Right renal cortex interstitium (tissue), 3 donors: ENCODE measurements at places on chromosomes 16 and 17. TPM values are rescaled to one million over a fixed set of nuclear protein-coding genes. Genes with fewer than 3 reads are reported as not detected.

GCGR gene
- polyA plus RNA-seq: 5.7 TPM

LPO gene
- 0.10 TPM for polyA plus RNA-seq

MPP2 gene
- 5.6 TPM for polyA plus RNA-seq

CDH13 gene
- 16.2 TPM for polyA plus RNA-seq

KRTAP4-5 gene
- not detected for polyA plus RNA-seq

ASPA gene
- 24.3 TPM for polyA plus RNA-seq

DNAAF8 gene
- polyA plus RNA-seq: 1.2 TPM

CIBAR2 gene
- polyA plus RNA-seq: 0.21 TPM

JUP gene
- polyA plus RNA-seq: 170 TPM

C16orf89 gene
- polyA plus RNA-seq: 4.9 TPM

NPIPA5 gene
- polyA plus RNA-seq: 0.87 TPM

SPATA22 gene
- polyA plus RNA-seq: 1.1 TPM

FOXO3B gene
- polyA plus RNA-seq: 5.4 TPM

TMEM100 gene
- polyA plus RNA-seq: 47.4 TPM

FBXO39 gene
- polyA plus RNA-seq: 0.14 TPM

KRT27 gene
- polyA plus RNA-seq: not detected

BCAS3 gene
- 27.6 TPM for polyA plus RNA-seq

TBX2 gene
- 58.3 TPM for polyA plus RNA-seq

STX1B gene
- polyA plus RNA-seq: 0.89 TPM

TPPP3 gene
- polyA plus RNA-seq: 62.9 TPM

TLCD1 gene
- polyA plus RNA-seq: 17.0 TPM

TEKT3 gene
- polyA plus RNA-seq: 1.6 TPM

NACA2 gene
- polyA plus RNA-seq: 2.9 TPM

GRIN2C gene
- 0.13 TPM for polyA plus RNA-seq
